Cortex of kidney (tissue), 1 donor: ENCODE measurements at places on chromosomes 12 and 14.
A peak's percentile ranks its signal among the peaks of the same experiment; 100 is the strongest.

GRCh38 chr14:105258846-105259245 lies 10.5 kb downstream of the BTBD6 start:
- DNase-seq, result no peak

GRCh38 chr14:77613201-77613600 lies 3.2 kb downstream of the SPTLC2 start:
- no peak for DNase-seq

DNA sequence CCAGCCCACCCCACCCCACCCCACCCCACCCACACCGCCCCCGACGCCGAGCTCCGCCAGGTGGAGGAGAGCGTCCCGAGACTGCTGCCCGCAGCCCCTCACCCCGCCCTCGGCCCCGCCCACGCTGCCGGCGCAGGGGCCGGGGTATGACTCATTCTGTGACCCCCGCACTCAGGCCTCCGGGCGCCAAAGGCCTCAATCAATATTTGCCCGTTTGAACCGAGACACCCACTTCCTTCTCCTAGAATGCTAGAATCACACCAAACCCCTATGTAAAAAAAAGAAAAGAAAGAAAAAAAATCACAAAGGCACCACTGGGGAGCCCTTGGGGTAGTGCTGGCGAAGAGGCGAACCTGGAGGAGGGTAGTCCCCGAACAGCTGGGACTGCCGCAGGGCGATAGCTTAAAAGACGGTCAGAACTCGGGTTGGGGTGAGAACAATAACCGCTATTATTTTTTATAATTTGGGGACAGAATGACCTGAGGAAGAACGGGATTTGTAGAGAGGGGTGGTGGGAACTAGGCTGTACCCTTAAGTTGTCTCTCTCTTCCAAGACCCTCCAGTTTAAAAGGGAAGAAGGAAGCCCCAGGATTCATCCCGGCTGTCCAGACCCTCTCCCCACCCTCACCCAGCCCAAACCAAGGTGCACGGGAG lies 894 bp downstream of the KRT8 start:
- DNase-seq, result no peak

DNA sequence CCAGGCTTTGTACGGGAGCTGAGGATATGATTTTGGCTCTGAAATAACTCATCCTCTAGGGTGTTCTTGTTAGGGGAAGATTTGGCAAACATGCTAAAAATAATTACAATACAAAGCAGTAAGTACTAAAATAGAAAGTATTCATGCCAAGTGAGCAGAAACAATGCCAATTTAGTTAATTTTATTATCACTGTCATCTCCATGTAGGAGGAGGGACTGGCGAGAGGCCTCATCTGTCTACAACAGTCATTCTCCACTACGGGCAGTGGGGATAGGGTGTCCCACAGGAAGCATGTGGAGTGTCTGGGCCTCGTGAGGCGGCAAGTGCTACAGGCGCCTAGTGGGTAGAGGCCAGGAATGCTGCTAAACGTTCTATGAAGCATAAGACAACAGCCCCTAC lies 3.3 kb downstream of the ISM2 start:
- DNase-seq, result no peak

GRCh38 chr12:119206348-119207062 lies 27.8 kb downstream of the HSPB8 start:
- no peak for DNase-seq

DNA sequence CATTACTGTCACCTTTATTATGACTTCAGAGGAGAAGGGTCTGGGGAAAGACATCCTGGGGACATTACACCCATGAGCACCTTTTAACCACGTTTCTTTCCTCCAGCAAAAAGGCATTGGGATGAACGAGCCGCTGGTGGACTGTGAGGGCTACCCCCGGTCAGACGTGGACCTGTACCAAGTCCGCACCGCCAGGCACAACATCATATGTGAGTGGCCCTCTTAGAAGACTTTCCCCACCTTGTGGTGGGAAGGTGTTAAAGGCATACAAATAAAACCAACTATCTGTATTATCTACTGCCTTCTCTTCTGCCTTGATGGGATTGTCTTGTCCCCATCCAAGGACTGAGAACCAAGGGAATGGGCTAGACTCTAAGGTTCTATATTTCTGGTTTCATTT lies 6.0 kb downstream of the PSMD9 start:
- no peak for DNase-seq

DNA sequence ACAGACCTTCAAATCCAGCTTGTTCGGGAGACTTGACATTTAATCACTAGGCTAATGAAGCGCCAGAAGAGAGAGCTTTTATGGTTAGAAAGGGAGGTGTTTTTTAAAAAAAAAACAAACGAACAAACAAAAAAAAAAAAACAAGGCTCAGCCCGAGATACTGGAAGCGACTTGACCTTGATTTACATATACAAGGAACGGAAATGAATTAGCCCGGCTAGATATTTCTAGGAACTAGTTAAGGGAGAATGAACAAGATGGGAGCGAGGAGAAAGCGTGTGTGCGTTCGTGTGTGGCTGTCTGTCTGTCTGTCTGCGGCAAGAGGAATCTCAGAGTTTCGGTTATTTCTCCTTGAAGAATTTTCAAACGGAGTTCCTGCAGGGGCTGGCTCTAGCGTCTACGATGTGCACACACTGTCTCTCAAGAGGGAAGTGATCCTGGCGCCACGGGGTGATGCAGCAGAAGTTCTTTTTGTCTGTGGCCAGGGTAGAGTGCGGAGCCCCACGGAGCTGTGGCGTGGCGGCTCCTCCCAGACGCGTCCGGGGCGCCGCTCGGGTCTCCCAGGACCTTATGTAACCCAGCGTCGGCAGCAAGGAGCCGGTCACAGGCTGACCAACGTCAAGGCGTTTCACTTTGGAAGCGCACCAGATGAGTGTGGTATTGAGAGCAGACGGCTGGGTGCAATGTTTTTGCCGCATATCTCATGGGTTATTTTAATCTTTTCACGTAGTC lies 18.8 kb downstream of the SOCS2 start:
- no peak for DNase-seq

DNA sequence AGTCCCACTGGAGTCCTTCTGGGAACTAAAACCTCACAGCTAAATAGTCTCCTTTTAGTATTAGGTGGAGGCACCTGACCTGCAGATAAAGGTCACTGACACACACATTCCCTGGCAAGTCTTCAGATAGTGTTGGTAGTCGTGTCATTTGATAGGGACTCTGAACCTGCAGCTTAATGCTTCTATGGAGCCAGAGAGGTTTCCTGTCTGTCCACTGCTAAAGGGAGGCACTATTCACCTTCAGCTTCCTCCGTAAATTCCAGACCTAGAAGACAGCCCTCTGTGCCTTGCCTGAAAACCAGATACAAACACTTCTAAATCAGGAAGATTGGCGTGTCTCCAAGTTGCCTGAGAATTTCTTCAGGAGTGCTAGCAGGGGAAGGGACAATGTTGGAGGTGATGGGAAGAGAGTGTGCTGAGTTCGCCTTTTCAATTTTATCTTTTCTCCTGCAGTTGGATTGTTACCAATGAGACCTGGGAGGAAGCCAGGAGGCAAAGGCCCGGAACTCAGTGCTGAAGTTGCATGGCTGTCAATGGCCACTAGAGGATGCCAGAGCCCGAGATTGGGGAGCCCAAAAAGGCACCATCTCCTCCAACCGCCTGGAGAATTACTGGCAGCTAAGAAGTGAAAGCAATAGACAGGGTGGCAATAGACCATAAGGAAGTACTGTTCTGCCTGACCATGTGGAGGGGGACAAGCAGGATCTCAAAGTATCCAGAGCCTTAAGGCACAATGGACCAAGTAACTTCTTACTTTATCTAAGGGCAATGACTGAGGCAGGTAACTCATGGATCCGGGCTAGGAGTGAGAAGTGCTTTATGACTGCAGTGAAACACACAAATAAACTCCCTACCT lies 81.6 kb upstream of the SCAF11 start:
- DNase-seq, result no peak

DNA sequence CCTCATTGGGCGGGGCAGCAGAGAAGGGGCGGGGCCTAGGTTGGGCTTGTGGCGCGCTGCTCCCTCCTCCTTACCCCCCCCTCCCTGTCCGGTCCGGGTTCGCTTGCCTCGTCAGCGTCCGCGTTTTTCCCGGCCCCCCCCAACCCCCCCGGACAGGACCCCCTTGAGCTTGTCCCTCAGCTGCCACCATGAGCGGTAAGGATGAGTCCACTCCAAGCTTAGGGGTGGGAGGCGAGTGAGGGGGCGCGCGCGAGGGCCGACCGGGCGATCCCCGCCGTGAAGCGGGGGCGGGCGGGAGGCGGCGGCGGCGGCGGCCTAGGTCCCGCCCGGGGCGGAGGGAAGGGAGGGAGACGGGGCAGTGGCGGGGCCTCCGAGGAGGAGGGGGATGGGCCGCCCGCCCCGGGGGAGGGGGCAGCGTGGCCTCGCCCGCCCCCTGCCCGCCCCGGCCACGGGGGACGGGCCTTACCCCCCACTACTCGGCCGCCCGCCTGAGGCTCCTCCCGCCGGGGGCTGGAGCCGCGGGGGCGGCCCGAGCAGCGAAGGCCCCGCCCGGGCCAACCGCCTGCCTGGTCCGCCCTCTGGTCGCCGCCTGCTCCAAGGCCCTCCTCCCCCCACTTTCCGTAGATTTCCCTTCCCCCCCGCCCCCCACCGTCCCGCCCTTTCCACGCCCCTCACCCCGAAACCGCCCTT lies at the start of gene SP1:
Gene SP1, plus strand, starts transcription at position 73 of the 690 bp plus-strand sequence. Its CDS starts 116 bp downstream, at position 189.
- peak; percentile 51 for DNase-seq

DNA sequence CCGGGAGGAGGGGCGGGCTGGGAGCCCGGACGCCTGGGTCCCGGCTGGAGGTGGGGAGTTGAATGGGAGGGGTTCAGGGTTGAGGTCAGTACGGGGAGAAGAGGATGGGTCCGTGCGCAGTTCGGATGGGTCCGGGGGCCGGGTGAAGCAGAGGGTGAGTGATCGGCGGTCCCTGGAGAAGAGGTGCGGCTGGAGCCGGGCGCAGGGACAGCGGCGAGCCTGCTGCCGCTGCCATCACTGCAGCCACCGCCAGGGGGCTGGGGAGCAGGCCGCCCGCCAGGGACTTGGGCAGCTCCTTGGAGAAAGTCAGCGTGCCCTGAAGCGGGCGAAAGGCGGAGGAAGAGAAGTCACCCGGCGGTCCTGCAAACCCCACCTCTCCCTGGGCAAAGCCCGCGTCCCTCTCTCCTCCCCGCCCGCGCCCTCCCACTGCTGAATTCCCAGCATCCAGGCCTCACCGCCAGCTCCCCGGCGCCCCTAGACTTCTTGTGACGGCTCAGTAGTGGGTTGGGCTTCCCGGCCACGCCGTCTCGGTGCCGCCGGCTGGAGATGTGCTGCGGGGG lies 6.0 kb upstream of the GPR84 start:
- no peak for DNase-seq

DNA sequence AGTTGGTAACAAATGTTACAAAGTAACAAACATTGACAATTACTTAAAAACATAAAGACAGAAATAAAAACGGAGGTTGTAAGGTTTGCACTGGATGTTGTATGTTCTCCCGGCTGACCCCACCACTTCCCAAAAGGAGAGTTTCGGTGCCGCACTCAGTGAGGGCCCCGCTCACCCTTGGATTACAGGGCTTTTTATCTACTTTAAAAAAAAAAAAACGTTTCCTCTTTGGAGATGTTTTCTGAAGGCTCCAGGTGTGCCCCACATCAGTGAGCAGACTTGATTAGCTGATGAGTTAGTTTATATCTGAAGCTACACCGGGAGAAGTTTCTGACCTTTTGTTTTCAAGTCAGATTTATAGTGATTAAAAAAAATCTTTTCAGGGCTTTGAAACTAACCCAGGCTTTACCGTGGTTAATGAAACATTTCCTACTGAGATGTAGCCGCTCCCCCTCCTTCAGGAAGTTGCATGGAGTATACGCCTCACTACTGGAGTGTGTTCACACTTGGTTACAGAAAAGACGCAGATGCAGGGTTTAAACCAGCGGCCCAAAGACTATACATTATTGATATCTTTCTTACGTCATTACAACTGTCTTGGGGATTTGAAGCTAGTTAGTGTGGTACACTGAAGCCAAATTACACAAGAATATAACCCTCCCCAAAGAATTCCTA lies 38.0 kb upstream of the BCL7A start:
- DNase-seq, result no peak

DNA sequence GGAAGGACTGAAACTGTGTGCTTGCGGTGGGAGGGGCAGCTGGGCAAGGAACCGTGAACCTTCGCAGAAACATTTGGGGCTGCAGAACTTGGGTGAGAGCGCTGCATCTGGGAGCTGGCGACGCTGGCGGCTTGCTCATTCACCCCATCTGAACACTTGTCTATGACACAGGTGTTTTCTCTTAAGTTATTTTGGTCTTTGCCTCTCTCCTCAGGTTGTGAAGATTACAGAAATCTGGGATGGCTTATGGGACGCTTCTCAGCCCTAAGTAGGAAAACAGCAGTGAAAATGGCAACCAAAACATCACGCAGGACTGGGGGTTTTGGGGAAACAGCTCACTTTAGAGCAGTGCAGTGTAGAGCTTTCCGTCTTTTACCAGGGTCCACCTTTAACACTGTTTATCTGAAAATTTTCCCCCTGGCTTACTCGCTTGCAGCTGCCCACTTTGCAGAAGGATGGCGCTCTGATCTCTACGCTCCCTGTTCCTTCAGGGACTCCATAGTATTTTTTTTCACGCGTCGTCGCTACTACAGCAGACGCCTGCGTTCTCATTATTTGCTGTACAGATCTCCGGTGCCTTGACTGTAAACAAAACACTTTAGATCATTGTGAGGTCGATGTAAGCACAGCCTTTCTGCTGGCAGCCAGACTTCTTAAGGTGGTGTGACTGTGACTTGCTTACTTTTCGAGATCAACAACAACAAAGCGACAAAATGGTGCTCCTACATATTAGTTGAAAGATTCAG lies 2.7 kb upstream of the CDKN1B start:
- DNase-seq, result no peak

DNA sequence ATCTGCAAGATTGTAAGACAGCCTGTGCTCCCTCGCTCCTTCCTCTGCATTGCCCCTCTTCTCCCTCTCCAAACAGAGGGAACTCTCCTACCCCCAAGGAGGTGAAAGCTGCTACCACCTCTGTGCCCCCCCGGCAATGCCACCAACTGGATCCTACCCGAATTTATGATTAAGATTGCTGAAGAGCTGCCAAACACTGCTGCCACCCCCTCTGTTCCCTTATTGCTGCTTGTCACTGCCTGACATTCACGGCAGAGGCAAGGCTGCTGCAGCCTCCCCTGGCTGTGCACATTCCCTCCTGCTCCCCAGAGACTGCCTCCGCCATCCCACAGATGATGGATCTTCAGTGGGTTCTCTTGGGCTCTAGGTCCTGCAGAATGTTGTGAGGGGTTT lies 37.4 kb downstream of the DAD1 start:
- no peak for DNase-seq

DNA sequence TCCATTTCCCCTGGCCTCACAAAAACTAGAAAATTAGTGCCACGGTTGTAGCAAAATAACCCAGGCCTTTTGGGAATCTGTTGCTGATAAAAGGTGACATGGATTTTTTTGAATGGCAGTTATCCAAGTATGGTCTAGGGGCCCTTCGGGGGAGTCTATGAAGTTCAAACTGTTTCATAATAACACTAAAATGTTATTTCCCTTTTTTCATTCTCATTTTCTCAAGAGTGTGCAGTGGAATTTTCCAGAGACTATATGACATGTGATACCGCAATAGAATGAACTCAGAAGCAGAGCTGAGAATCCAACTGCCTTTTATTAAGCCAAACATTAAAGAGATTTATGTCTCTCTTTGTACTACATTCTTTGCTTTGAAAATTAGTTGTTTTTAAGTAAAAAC lies 26.9 kb downstream of the GSTZ1 start:
- no peak for DNase-seq
